T-helper 2 cell (primary cell): ENCODE measurements at places on chromosomes 7 and 10.

GRCh38 chr10:100866575-100867098 is 46.1 kb upstream of the SLF2 start:
- no peak for DNase-seq

GRCh38 chr10:51382181-51382580 is 307.9 kb downstream of the PRKG1 start:
- no peak for DNase-seq

DNA sequence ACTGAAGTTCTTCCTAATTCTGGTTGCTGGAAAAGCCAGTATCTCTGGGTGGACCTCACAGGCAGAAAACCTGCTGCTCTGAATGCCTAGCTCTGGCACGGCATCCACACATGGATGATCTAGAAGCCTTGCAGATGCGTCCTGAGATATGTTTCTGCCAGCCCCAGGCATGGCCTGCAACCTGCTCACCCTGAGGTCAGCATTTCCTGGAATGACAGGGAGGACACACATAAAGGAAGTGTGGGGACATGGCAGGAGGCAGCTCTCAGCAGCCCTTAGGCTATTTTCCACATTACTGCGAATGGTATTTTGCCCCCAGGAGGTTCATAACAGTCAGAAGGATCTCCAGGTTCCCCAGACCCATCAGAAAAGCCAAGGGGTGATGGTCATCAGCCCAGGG is 23.2 kb downstream of the PLXNA4 start:
- no peak for DNase-seq

GRCh38 chr7:44227911-44228310 is 27.1 kb downstream of the YKT6 start:
- no peak for DNase-seq

- no peak for DNase-seq
Observed at GRCh38 chr7:66952343-66953043, 31.5 kb downstream of the TMEM248 start.

DNA sequence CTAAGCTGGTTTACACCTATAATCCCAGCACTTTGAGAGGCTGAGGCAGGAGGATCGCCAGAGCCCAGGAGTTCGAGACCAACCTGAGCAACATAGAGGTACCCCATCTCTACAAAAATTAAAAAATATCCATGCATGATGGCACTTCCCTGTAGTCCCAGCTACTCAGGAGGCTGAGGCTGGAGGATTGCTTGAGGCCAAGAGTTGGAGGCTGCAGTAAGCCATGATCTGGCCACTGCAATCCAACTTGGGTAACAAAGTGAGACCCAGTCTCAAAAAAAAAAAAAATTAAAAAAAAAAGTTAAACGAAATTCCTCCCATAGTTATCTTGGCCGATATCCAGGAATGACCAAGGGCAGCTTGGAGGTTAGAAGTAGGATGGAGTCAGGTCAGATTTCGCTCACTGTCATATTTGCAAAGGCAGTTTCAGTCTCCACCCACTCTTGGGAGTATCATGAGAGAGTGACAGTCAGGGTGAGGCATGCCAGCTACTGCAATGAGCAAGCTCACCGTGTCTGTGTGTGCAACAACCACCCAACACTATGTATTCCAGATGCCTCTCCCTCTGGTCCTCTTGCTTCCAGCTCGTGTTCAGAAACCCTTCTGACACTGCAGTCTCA is 6.0 kb upstream of the ZDHHC4 start:
- no peak for DNase-seq

DNA sequence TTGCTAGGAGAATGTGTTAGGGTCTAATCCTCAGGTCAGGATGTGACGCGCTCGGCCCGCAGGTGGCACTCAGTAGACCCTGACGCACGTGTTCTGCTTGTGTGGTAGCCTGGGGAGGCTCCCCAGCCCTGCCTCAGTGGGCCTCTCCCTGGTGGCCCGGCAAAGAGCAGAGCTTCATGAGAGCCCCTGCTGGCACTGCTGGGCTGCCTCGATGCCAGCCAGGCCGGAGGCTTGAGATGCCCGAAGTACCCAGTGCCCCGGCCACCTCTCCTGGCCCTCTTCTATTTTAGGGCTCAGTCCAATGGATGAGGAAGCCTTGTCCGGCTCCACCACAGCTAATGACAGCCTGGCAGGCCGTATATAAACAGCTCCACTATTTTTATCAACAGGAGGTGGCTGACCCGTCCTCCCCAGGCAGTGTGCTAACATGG is 42.0 kb downstream of the PRF1 start:
- DNase-seq: no peak

GRCh38 chr10:5510281-5511072 is 11.1 kb upstream of the CALML5 start:
- no peak for DNase-seq

- DNase-seq: peak; percentile 46
Observed at GRCh38 chr10:132961787-132962622, 19.6 kb upstream of the CFAP46 start.

DNA sequence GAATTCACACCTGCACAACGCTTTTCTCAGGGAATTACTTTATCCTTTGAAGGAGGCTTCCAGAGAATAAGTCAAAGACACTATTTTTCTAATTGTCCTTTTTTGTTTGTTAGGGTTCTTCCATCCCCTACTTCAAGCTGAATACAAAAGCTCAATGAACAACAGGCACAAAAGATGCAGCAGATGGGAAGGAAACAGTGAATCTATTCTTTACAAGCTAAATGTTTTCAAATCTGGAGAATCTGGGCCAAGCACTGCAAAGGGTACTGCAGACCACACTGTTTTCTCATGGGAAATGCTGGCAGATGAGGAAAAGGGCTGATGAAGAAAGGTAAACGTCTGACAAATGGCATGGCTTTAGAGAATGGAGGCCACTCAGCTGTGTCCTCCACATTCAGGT is 18.5 kb downstream of the LIPA start:
- no peak for DNase-seq

- DNase-seq: no peak
Observed at GRCh38 chr7:39721345-39721744, 98.0 kb downstream of the RALA start.

DNA sequence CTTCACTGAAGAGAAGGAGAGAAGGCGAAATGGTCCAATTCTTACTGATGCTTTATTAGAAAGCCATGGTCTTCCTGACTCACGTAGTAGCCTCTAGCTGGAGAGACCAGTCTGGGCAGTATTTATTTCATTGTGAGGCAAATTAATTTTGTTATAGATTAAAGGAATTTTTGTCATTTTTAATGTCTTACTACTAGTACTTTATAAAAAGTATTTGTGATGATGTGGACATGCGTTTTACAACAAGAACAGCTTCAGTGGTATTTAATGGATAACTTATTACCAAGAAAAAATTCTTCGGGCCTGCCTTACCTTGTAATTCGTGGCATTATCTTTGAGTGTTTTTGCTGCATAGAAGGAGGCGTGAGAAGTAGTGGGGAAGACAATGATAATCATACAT is 339.4 kb upstream of the SHH start:
- DNase-seq: no peak

- DNase-seq: no peak
Observed at GRCh38 chr7:14637968-14638367, 264.6 kb downstream of the DGKB start.

DNA sequence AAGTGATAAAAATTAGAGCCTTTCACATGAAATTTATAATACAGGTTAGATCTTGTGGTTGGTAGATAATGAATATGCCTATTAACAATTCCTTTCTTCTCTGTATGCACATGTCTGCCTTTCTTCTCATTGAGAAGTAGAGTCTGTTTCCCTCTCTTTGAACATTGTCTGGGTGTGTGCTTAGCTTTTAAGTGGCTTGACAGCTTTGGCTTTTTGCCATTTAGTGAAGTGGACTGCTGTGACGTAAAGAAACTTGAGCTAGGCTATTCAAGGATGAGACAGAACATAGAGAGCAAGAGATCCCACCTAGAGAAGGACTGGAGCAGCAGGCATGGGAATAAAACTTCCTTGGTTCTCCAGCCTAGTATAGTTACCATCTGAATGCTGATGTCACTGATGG is 996.7 kb upstream of the CELF2 start:
- no peak for DNase-seq

DNA sequence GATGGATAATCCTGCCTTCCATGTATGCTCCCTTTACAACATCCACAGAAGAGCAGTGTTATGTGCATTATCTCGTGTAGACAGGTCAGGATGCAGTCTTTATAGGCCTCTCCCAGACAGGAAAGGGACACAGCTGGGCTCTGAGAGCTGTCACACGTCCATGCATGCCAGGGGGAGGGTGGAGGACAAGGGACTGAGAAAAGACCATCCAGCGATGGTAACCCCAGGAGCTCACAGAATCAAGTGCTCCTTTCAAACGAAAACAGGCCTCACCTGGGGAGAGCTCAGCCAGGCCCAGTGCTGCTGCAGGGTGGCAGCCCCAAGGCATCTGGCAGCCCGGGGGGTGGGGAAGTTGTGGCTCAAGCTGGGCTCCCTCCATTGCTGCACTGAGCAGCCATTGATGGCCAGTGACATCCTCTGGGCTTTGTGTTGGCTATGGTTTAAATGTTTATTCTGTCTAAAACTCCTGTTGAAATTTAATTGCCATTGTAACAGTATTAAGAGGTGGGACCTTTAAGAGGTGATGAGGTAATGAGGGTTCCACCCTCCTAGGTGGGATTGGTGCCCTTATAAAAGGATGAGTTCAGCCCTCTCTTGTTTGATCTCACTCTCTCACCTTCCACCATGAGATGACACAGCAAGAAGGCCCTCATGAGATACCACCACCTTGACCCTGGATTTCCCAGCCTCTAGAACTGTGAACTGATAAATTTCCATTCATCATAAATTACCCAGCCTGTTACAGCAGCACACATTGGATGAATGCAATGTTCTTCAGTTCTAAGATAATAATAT is 15.7 kb downstream of the JCAD start:
- DNase-seq: no peak

GRCh38 chr10:6713716-6714115 is 133.6 kb upstream of the PRKCQ start:
- peak; percentile 32 for DNase-seq

GRCh38 chr7:50712252-50713122 is 70.2 kb downstream of the GRB10 start:
- DNase-seq: no peak

DNA sequence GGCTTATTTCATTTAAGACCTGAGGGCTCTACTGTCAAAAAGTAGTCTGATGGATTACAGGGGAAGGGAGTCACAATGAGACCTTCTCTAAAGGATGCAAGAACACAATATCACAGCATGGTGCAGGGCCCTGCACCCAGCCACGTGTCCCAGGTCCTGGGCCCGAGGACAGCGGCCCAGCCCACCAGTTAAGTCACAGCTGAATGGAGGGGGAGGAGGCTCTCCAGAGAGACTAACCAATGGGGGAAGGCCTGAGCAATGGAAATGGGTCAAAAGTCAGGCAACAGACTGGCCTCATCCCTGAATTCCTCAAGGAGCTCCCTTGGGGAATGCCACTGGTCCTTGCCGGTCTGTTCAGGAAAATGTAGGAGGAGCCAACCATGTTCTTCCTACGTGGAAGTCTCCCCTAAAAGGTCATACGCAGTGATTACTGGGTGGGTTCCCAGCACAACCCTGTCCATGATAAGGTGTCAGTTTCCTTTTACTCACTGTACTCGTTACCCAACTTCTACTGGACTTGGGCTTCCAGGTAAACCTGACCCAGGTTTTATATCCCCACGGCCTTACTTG is 28.3 kb downstream of the CCDC3 start:
- DNase-seq: no peak

GRCh38 chr7:18555968-18556367 is 60.4 kb downstream of the HDAC9 start:
- DNase-seq: no peak

DNA sequence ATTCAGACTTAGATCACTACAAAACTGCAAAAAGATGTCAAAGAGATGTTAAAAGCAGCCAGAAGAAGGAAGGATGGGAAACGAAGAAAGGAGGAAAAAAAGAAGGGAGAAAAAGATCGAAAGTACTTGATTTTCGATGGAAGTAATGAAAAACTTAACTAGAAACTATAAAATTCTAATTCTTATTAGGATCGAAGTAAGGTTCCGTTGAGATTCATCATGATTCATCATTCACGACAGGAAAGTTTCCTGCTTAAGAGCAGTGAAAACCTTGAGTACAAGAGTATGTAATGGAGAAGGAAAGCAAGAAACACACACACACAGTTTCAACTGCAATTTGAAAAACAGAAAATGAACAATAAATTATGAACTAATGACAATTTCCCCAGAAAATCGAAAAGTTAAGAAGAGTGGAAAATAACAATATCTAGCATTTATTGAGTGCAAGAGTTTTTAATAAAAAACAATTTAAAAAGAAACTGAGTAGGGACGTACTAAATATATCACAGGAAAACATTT is 1.1 kb upstream of the ING3 start:
- no peak for DNase-seq

DNA sequence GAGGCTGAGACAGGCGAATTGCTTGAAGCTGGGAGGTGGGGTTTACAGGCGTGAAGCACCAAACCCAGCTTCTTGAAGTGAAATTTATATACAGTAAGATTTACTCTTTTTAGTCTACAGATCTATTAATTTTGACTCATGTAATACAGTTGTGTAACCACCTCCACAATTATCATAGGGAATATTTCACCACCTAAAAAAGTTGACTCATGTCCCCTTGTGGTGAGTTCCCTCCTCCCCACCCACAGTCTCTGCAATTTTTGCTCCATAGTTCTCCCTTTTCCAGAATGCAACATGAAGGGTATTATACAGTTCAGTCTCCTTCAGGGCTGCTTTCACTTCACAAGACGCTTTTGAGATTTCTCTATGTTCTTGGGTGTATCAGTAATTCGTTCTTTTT is 156.8 kb downstream of the FAM107B start:
- DNase-seq: no peak

DNA sequence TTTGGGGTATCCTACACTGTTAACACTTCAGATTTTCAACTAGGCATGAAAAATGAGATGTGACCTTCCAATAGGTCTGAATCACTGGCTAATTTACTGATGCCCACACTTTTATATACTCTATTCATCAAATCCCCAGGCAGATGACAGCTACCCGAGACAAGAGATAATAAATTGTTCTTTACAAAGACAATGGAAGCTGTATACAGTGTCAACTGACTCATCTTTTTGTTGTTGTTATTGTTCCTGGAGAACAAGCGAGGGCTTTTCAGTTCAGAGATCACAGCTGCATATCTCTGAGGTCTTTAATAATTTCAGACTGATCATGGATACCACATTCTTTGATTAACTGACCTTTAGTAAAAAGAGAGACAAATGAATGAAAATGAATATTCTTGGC is 228.9 kb downstream of the SDHAF3 start:
- no peak for DNase-seq

DNA sequence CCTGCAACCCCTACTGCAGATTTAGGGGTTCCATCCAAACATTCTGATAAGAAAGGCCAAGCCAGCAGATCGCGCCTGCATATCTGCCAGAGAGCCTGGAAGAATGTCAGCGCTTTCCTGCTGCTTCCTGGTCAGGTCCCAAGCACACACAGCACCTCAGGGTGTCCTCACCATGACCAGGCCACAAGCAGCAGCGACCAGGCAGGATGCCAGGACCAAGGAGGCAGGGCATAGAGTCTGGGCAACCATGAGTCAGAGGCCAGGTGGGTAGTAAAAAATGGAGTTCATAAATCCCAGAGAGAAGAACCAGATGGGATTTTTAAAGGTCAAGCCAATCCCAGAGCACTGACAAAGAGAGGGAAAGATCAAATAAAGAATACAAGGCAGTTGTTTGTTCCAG is 5.5 kb upstream of the FAM131B start:
- no peak for DNase-seq
